Keratinocyte (primary cell): ENCODE measurements at places on chromosomes 11 and 22. TPM values are rescaled to one million over a fixed set of nuclear protein-coding genes. Genes with fewer than 3 reads are reported as not detected.
A peak's percentile ranks its signal among the peaks of the same experiment; 100 is the strongest.

- no peaks in the 10 kb centered on the region for H3K27me3 ChIP-seq
- peaks cover 19% of the 10 kb centered on the region for H3K4me1 ChIP-seq
- H3K27ac ChIP-seq = peak overlapping the region; percentile 77
- peak overlapping the region; percentile 91 for H3K4me3 ChIP-seq
- peaks cover 29% of the 10 kb centered on the region for H3K36me3 ChIP-seq
- DNase-seq = no peak
Measured at GRCh38 chr11:776561-777287, 563 bp downstream of the GATD1 start.

TRIM66 gene
- 3.4 to 5.4 TPM (median 5.1 TPM) in 3 replicates for polyA plus RNA-seq

MYBPC3 gene
- not detected in 3 replicates for polyA plus RNA-seq

EED gene
- 11.6 to 28.5 TPM (median 15.4 TPM) in 3 replicates for polyA plus RNA-seq

SCGB1A1 gene
- polyA plus RNA-seq = not detected in 3 replicates

ZNF215 gene
- 3.3 to 6.1 TPM (median 5.3 TPM) in 3 replicates for polyA plus RNA-seq

- H3K36me3 ChIP-seq = no peaks in the 10 kb centered on the region
- H3K4me1 ChIP-seq = peaks cover 8% of the 10 kb centered on the region
- H3K27me3 ChIP-seq = no peaks in the 10 kb centered on the region
- no peak overlapping the region for H3K4me3 ChIP-seq
- peak; percentile 4 for DNase-seq
Measured at GRCh38 chr11:124793466-124794278, 6.5 kb downstream of the MSANTD2 start.

MMP13 gene
- polyA plus RNA-seq = 0.05 TPM in 1 of 3 replicates, not detected in the others

DNA sequence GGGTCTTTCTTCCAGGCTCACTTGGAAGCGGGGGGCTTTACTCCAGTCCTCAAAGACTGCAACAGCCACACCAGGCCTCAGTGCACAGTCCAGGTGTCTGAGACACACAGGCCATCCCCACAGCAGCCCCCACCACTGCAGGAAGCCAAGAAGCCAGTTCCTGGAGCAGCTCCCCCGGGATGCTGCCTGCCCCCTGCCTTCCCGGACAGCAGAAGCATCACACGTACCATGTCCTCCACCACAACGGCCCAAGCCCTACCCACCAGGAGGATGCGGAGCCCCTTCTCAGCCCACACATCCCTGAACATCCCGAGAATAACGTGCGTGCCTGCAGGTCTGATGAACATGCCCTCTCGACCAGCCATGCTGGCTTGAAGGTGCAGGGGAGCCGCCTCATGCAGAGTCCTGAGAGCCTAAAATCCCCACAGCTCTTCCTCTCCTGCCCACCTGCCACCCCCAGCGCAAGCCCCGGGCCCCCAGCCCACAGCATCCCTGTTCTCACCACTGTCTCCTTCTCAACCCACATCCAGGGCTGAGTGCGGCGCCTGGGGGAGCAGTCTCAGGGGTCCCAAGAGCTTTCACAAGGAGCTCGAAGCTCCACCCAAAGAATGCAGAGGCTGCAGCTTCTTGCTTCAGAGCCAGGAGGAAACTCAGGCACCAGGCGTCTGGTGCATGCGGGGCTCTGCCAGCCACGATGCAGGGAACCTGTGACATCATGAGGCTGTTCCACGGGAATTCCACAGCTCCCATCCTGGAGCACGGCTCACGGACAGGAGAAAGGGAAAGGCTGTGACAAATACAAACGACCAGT, 209.6 kb downstream of the BRD1 start:
- H3K27me3 ChIP-seq = no peaks in the 10 kb centered on the region
- no peak overlapping the region for H3K4me3 ChIP-seq
- H3K4me1 ChIP-seq = no peaks in the 10 kb centered on the region

- DNase-seq = no peak
- H3K4me3 ChIP-seq = no peak overlapping the region
- peaks cover 13% of the 10 kb centered on the region for H3K4me1 ChIP-seq
- H3K36me3 ChIP-seq = no peaks in the 10 kb centered on the region
Measured at GRCh38 chr11:115161876-115162275, 342.3 kb downstream of the CADM1 start.

GRCh38 chr11:107180236-107180635, 162.0 kb upstream of the GUCY1A2 start:
- H3K27me3 ChIP-seq = no peaks in the 10 kb centered on the region
- DNase-seq = no peak
- H3K4me3 ChIP-seq = no peak overlapping the region
- H3K4me1 ChIP-seq = no peaks in the 10 kb centered on the region

RRAS2 gene
- polyA plus RNA-seq = 52.2 to 99.3 TPM (median 54.4 TPM) in 3 replicates

GRCh38 chr11:66867425-66868040, 10.7 kb downstream of the LRFN4 start:
- H3K4me1 ChIP-seq = peaks cover 18% of the 10 kb centered on the region
- peaks cover 32% of the 10 kb centered on the region for H3K36me3 ChIP-seq
- DNase-seq = no peak
- H3K4me3 ChIP-seq = no peak overlapping the region
- H3K27ac ChIP-seq = no peak overlapping the region
- no peaks in the 10 kb centered on the region for H3K27me3 ChIP-seq

UBQLN3 gene
- not detected in 3 replicates for polyA plus RNA-seq

GRCh38 chr11:134519788-134520187, 107.7 kb upstream of the B3GAT1 start:
- H3K4me3 ChIP-seq = no peak overlapping the region
- no peak for DNase-seq
- no peaks in the 10 kb centered on the region for H3K27me3 ChIP-seq
- H3K4me1 ChIP-seq = no peaks in the 10 kb centered on the region
- H3K27ac ChIP-seq = no peak overlapping the region

CRYBB3 gene
- 0.06 TPM in 1 of 3 replicates, not detected in the others for polyA plus RNA-seq

- no peaks in the 10 kb centered on the region for H3K27me3 ChIP-seq
- H3K36me3 ChIP-seq = no peaks in the 10 kb centered on the region
- no peak overlapping the region for H3K27ac ChIP-seq
- no peak overlapping the region for H3K4me3 ChIP-seq
Measured at GRCh38 chr11:130469181-130469580, 20.7 kb downstream of the ADAMTS15 start.

CLCF1 gene
- polyA plus RNA-seq = 2.2 to 4.9 TPM (median 2.7 TPM) in 3 replicates

TLCD5 gene
- polyA plus RNA-seq = 2.7 to 4.0 TPM (median 3.7 TPM) in 3 replicates

- H3K27me3 ChIP-seq = no peaks in the 10 kb centered on the region
- H3K4me1 ChIP-seq = peaks cover 56% of the 10 kb centered on the region
- H3K27ac ChIP-seq = peak overlapping the region; percentile 83
- no peaks in the 10 kb centered on the region for H3K36me3 ChIP-seq
Measured at GRCh38 chr11:86152006-86152862, 83.3 kb upstream of the PICALM start.

- H3K36me3 ChIP-seq = no peaks in the 10 kb centered on the region
- H3K27me3 ChIP-seq = peaks cover 35% of the 10 kb centered on the region
- H3K27ac ChIP-seq = no peak overlapping the region
- DNase-seq = no peak
- no peaks in the 10 kb centered on the region for H3K4me1 ChIP-seq
Measured at GRCh38 chr22:26170795-26171580, 1.7 kb downstream of the SEZ6L start.

GRCh38 chr11:94924612-94925011, 48.7 kb downstream of the CWC15 start:
- H3K36me3 ChIP-seq = no peaks in the 10 kb centered on the region
- DNase-seq = no peak
- no peak overlapping the region for H3K27ac ChIP-seq
- no peaks in the 10 kb centered on the region for H3K27me3 ChIP-seq

GRCh38 chr22:29040385-29041275, 21.0 kb downstream of the C22orf31 start:
- H3K27me3 ChIP-seq = no peaks in the 10 kb centered on the region
- no peaks in the 10 kb centered on the region for H3K36me3 ChIP-seq
- no peak for DNase-seq
- H3K27ac ChIP-seq = no peak overlapping the region

HEPN1 gene
- polyA plus RNA-seq = not detected in 3 replicates

GRCh38 chr11:44286268-44286880, 23.6 kb downstream of the ALX4 start:
- no peak overlapping the region for H3K27ac ChIP-seq
- no peak overlapping the region for H3K4me3 ChIP-seq
- H3K36me3 ChIP-seq = no peaks in the 10 kb centered on the region
- H3K27me3 ChIP-seq = peaks cover 2% of the 10 kb centered on the region
- H3K4me1 ChIP-seq = peaks cover 12% of the 10 kb centered on the region
- DNase-seq = no peak

DNA sequence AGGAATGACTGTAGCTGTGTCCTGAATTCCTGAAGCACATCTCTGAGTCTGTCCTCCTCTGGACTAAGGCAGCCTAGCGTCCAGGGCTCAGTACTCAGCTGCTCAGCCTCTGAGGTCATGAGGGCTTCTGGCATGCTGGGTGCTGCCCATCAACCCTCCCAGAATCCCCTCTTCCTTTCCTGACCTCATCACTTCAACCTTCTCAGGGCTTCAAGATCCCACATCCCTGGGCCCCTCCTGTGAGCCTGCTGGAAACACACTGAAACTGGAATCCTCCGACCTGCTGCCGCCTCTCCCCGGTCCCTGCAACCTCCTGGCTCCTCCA, 803 bp downstream of the KRTAP5-8 start:
- no peaks in the 10 kb centered on the region for H3K36me3 ChIP-seq
- H3K4me3 ChIP-seq = no peak overlapping the region
- no peak for DNase-seq

ACR gene
- polyA plus RNA-seq = not detected in 3 replicates

PHLDA2 gene
- 24.3 to 36.0 TPM (median 27.3 TPM) in 3 replicates for polyA plus RNA-seq

MOGAT2 gene
- polyA plus RNA-seq = not detected in 3 replicates

DNA sequence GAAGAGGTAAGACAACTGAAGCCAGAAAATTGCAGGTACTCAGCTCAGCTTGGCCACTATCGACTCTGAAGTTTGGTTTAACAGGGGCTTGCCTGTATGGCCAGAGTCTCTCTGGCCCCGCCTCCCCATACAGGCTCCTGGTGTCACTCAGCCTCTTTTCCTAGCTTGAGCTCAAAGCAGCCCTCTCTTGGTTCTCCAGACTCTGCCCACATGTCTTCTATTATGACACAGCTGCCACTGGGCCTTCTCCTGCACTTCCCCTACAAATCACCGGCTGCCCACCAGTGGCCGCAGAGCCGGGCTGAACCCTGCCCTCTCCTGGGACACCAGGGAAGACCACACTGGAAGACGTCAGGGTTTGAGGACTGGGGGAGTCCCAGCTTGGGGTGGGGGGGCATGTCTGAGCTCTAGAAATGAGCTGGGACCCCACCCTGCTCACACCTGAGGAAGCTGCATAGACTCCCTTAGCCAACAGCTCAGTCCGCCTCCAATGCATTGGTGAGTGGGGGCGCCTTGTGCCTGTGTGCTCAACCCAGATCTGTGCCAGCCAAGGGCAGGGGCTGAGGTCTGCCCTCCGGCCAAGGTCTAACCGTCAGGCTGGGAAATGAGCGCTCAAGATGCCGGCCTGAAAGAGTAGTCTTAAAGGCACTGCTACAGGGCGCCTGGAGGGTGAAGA, 94.4 kb upstream of the LMO1 start:
- no peak for DNase-seq
- peaks cover 31% of the 10 kb centered on the region for H3K27me3 ChIP-seq
- H3K27ac ChIP-seq = no peak overlapping the region
- H3K36me3 ChIP-seq = no peaks in the 10 kb centered on the region
- H3K4me3 ChIP-seq = no peak overlapping the region

DNA sequence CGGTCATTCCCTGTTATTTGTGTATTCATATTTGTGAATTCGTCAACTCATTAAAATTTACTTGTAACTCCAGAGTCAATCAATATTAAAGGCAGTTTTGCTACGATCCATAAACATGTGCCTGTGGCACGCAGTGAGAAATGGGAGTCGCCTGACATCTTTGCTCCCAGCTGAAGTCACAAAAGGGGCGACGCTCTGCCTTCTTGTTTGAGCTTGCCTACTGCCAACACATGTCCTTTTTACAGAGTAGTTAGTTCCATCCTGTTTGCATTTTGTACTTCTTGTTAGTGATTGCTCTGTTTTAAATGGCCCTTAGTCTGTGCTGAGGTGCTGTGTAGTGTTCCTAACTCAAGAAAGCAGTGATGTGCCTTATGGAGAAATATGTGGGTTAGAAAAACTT, 305.3 kb downstream of the ETS1 start:
- no peaks in the 10 kb centered on the region for H3K36me3 ChIP-seq
- H3K27ac ChIP-seq = no peak overlapping the region
- H3K27me3 ChIP-seq = no peaks in the 10 kb centered on the region
- no peak for DNase-seq

GRCh38 chr22:48811885-48812284, 1015.8 kb downstream of the BRD1 start:
- no peaks in the 10 kb centered on the region for H3K36me3 ChIP-seq
- H3K27ac ChIP-seq = no peak overlapping the region
- no peak overlapping the region for H3K4me3 ChIP-seq
- no peaks in the 10 kb centered on the region for H3K27me3 ChIP-seq

DNA sequence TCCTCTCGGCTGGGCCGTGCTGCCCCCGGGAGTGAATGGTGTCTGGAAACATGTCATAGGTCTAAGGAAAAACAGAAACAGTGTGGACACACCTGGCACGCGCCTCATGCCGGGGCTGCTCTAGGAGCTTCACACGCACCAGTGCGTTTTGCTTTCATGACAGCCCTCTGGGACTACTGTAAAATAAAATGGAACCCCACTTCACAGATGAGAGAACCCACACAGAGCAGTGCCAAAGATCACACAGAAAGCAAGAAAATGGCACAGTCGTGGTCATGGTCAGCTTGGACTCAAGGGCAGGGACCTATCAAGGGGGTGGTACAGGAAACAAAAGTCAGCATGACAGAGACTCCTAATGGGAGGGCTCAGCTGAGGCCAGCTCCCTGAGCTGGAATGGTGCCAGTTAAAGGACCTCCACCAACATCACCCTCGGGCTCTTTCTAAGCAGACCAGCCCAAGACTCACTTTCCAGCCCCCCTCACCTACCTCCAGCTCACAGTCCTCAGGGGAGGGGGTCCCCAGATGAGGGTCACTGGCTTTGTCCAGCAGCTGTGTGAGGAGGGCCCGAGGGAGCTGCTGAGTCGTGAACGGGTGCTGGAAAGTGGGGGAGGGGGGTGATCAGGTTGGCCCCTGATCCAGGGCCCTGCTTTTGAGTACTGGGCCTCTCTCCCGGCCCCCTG, 3.3 kb downstream of the MAP4K2 start:
- no peak overlapping the region for H3K27ac ChIP-seq
- DNase-seq = no peak
- H3K36me3 ChIP-seq = peaks cover 5% of the 10 kb centered on the region

TKFC gene
- 15.4 to 23.1 TPM (median 18.3 TPM) in 3 replicates for polyA plus RNA-seq

GRCh38 chr22:21568347-21569075, 997 bp downstream of the UBE2L3 start:
- no peak for DNase-seq
- peak overlapping the region; percentile 93 for H3K27ac ChIP-seq
- peaks cover 29% of the 10 kb centered on the region for H3K4me1 ChIP-seq
- peaks cover 23% of the 10 kb centered on the region for H3K36me3 ChIP-seq
- H3K4me3 ChIP-seq = peak overlapping the region; percentile 79

GRCh38 chr11:33544593-33545373, 155.8 kb downstream of the C11orf91 start:
- H3K36me3 ChIP-seq = no peaks in the 10 kb centered on the region
- H3K4me1 ChIP-seq = peaks cover 3% of the 10 kb centered on the region
- DNase-seq = no peak
- no peak overlapping the region for H3K4me3 ChIP-seq

PKP3 gene
- polyA plus RNA-seq = 125 to 245 TPM (median 127 TPM) in 3 replicates

OR8G1 gene
- not detected in 3 replicates for polyA plus RNA-seq

- peaks cover 10% of the 10 kb centered on the region for H3K4me1 ChIP-seq
- no peak for DNase-seq
- H3K27ac ChIP-seq = no peak overlapping the region
Measured at GRCh38 chr22:20967697-20968211, 699 bp downstream of the AIFM3 start.
